Body of pancreas (tissue), 4 donors: ENCODE measurements at places on chromosomes 2 and 18. TPM values are rescaled to one million over a fixed set of nuclear protein-coding genes. Genes with fewer than 3 reads are reported as not detected.

- H3K27ac ChIP-seq: no peak overlapping the region
- H3K27me3 ChIP-seq: no peaks in the 10 kb centered on the region
- DNase-seq: no peak
- no peaks in the 10 kb centered on the region for H3K36me3 ChIP-seq
- no peaks in the 10 kb centered on the region for H3K4me1 ChIP-seq
Observed at GRCh38 chr2:200533754-200534153, 7.7 kb downstream of the SGO2 start.

GRCh38 chr2:109182426-109182825 is 53.4 kb downstream of the SH3RF3 start:
- H3K27me3 ChIP-seq: no peaks in the 10 kb centered on the region
- no peak for DNase-seq
- H3K36me3 ChIP-seq: no peaks in the 10 kb centered on the region
- H3K27ac ChIP-seq: no peak overlapping the region
- H3K4me3 ChIP-seq: no peak overlapping the region

- H3K27me3 ChIP-seq: no peaks in the 10 kb centered on the region
- no peak for DNase-seq
- H3K27ac ChIP-seq: no peak overlapping the region
- no peaks in the 10 kb centered on the region for H3K36me3 ChIP-seq
- H3K4me3 ChIP-seq: no peak overlapping the region
- no peaks in the 10 kb centered on the region for H3K4me1 ChIP-seq
Observed at GRCh38 chr2:38907743-38908562, 18.3 kb downstream of the ARHGEF33 start.

DNA sequence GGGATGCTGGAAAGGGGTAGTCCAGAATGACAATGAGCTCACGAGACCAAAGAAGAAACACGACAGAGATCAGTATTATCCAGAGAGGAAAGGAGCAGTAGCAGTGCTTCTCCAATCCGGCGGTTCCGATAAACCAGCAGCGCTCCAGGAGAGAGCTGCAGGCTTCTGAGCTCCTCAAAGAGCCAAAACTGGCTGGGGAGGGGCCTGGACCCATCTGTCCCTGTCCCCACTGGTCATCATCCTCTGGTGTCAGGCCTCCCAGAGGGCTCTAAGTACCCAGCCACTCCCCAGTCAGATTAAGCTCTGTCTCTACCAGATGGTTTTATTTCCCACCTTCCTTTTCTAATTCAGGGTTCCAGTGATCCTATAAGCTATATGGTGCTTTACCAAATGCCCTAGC is 23.2 kb downstream of the DNAJC27 start:
- DNase-seq: no peak
- no peak overlapping the region for H3K27ac ChIP-seq
- H3K36me3 ChIP-seq: peaks cover 5% of the 10 kb centered on the region
- peaks cover 11% of the 10 kb centered on the region for H3K4me1 ChIP-seq

G6PC2 gene
- total RNA-seq: 35.3 TPM

SERPINB11 gene
- not detected for total RNA-seq

FRZB gene
- 2.9 TPM for total RNA-seq

GRCh38 chr2:81505586-81505985 is 1201.0 kb upstream of the LRRTM1 start:
- H3K4me1 ChIP-seq: no peaks in the 10 kb centered on the region
- H3K4me3 ChIP-seq: no peak overlapping the region
- no peak for DNase-seq
- no peak overlapping the region for H3K27ac ChIP-seq
- H3K27me3 ChIP-seq: no peaks in the 10 kb centered on the region
- no peaks in the 10 kb centered on the region for H3K36me3 ChIP-seq

EFHD1 gene
- 4.4 TPM for total RNA-seq

GRCh38 chr18:63229971-63230370 is 89.6 kb downstream of the BCL2 start:
- H3K27me3 ChIP-seq: no peaks in the 10 kb centered on the region
- DNase-seq: no peak
- H3K27ac ChIP-seq: no peak overlapping the region
- H3K36me3 ChIP-seq: no peaks in the 10 kb centered on the region
- H3K4me3 ChIP-seq: no peak overlapping the region

GRCh38 chr2:234763002-234763873 is 188.6 kb upstream of the SH3BP4 start:
- H3K27me3 ChIP-seq: no peaks in the 10 kb centered on the region
- no peaks in the 10 kb centered on the region for H3K4me1 ChIP-seq
- DNase-seq: no peak
- H3K4me3 ChIP-seq: no peak overlapping the region
- H3K36me3 ChIP-seq: no peaks in the 10 kb centered on the region
- no peak overlapping the region for H3K27ac ChIP-seq

DNA sequence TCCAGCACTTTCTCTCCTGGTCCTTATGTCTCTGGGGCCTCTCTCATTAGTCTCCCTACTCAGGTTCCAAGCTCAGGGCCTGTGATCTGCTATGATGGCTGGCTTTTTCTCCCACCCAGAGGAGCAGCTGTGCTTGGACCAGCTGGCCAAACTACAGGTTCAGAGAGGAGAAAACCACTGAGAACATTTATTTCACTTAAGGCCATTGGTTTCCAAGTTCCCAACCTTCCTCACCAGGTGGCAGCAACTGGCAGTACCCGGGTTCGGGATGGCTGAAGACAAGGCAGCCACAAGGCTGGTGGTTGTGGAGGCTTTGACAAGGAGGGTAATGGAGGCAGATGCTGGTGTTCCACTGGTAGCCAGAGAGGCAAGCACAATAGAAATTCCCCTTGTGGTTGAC is 29.9 kb upstream of the SELENOI start:
- H3K36me3 ChIP-seq: no peaks in the 10 kb centered on the region
- no peaks in the 10 kb centered on the region for H3K4me1 ChIP-seq
- H3K4me3 ChIP-seq: no peak overlapping the region
- DNase-seq: no peak
- no peaks in the 10 kb centered on the region for H3K27me3 ChIP-seq
